ENCODE measurements at places on chromosomes 3 and 15.

GRCh38 chr3:101219842-101220560 lies 100.4 kb downstream of the IMPG2 start:
- DNase-seq, result no peak

GRCh38 chr3:19190602-19191001 lies 42.3 kb downstream of the KCNH8 start:
- DNase-seq, result no peak

- DNase-seq, result peak; percentile 77
Observed at GRCh38 chr3:120554812-120555606, 41.1 kb upstream of the NDUFB4 start.

GRCh38 chr3:38039899-38040261 lies 872 bp downstream of the DLEC1 start:
- peak; percentile 33 for DNase-seq
